CD8-positive, alpha-beta T cell (primary cell): ENCODE measurements at places on chromosomes 2 and 18.

DNA sequence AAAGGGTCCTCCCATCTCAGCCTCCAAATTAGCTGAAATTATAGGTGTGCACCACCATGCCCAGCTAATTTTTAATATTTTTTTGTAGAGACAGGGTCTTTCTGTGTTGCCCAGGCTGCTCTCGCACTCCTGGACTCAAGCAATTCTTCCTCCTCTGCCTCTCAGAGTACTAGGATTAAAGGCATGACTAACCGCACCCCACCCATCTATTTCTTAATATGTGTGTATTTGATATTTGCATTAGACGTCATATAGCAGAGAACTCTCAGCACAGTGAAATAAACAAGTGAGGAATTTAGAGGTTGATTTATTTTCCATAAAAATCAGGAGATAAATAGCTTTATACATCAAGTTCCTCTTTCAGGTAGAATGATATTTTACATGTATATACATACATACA is 213.5 kb downstream of the FSIP2 start:
- no peak for DNase-seq

DNA sequence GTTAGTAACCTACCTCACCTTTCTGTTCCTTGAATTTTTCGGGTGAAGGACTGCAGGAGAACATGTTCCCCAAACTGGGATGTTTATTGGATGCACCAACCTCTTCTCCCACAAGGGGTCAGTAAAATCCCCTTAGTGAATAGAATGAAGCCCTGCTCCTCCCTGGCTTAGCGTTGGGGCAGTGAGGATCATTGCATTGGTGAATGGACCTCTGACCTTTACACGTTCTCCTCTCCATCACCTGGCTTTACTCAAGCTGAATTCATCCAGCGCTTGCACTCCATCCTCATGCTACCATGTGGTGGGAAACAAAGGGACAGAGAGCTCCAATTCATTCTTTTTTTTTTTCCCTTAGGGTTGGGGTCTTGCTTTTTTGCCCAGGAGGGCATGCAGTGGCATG is 157.2 kb downstream of the MIB1 start:
- peak; percentile 38 for DNase-seq

- DNase-seq, result no peak
These were observed 16.3 kb upstream of the BOK start for GRCh38 chr2:241542278-241542605.

DNA sequence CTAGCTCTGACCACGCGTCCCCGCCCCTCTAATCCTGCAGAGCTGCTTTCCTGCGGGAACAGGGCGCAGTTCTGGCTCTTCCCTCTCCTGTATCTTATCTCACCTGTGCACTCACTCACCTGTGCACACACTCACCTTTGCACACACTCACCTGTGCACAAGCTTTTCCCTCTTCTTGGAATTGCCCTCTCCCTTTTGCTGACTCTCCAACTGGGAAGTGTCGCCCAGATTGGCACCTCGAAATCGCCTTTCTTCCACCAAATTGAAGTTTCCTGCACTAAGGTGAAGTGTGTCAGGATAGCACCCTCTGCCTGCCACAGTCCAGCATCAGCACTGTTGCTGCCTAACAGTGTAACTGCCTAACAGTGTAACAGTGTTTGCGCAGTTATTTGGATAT is 566 bp upstream of the CMPK2 start:
- DNase-seq, result peak; percentile 48

- DNase-seq, result no peak
These were observed 39.7 kb downstream of the PID1 start for GRCh38 chr2:229231328-229231868.

DNA sequence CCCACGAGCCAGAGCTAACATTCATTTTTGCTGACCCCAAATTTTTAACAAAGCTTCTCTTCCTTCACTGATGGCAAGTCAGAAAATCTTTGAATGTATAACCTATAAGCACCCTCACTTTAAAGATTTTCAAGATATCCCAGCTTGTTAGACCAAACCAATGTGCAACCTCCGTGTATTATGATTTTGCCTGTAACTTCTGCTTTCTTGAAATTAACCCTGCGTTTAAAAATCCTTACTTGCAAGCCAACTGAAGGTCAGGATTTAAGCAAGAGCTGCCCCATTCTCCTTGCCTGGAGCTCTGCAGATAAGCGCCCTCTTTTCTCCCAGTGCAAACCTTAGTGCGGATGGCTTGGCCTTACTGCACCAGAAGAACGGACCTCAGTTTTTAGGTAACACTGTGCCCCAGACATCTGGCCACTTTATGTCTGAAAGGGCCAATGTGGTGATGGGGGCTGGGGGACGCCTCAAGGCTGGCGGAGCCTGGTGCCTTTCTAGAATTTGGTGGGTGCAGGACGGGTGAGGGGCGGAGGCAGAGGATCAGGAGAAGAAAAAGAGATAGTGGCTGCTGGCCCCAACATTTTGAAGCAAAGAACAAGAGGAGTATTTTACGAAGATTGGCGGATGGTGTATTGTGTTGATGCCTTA is 805 bp upstream of the TNFRSF11A start:
- no peak for DNase-seq

- DNase-seq, result no peak
These were observed 3.4 kb downstream of the TMEM185B start for GRCh38 chr2:120219766-120220165.

- DNase-seq, result no peak
These were observed 543.6 kb upstream of the NRP2 start for GRCh38 chr2:205138735-205139134.

DNA sequence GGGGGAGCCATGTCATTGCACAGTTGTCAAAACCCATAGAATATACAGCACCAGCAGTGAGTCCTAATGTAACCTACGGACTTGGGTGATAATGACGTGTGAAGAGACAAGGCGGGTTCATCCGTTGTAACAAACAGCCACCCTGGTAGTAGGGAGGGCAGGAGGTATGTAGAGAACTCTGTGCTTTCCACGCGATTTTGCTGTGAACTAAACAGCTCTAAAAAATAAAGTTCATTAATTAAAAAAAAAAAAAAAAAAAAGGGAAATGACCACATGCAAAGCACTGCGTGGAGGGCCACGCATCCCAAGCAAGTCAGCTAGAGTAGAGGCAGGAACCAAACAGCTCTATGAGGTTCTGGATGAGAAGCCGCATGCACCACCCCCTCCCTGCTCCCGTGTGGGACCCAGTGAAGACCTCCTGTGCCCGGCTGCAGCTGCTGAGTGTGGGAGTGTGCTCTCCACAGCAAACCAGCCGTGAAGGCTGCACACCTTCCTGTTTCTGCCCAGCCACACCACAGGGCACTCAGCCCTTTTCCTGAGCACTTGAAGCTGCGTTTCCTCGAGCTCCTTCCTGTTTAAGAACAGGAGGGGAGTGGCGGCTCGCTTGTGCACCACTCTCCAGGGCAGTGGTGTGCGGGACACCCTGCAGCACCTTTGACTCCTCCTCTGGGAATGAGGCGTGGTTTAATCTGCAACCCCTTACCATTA is 65.6 kb downstream of the ODC1 start:
- peak; percentile 22 for DNase-seq

DNA sequence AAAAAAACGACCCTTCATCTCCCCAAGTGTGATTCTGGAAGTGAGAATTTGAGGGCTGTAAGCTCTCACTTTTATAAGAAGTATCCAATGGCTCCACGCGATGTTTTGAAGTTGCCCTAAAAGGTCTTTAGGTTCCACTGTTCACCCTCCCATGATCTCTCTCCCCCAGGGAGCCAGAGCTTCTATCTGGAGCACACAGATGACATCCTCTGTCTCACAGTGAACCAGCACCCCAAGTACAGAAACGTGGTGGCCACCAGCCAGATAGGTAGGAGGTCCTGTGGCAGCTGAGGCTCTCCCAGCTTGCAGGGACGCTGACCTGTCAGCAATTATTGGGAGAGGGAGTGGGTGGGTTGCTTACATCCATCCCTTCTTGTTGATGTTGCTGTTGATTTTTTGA is 97.8 kb downstream of the RTN4 start:
- no peak for DNase-seq

DNA sequence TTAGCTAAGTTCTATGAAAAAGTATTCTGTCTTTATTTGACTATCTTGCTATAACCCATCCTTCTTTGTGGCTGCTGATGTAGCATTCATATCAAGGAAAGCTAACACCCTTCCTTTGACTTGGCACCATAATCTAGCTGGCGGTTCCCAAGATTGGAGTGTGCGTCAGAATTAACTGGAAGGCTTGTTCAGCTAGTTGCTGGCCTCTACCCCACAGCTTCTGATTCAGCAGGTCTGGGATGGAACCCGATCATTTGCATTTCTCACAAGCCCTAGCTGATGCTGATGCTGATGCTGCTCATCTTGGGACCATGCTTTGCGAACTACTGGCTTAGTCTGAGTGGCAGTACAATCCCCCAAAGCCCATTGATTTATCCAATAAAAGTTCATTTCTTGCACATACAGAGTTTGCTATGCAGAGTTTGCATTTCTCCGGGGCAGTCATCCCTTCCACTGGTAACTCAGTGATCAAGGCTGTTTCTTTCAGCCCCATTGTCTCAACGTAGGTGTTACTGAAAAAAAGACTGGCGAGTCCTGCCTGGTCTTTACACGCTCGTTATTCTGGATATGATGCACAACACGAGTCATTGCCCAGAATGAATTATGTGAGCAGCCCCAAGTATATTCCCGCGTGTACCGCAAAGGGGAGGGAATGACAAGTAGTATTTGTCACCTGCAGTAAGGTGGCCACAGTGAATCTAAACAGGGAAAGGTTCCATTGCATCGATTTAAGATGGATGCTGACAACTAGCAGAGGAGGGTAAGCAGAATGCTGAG is 96.5 kb downstream of the ZNF532 start:
- no peak for DNase-seq

DNA sequence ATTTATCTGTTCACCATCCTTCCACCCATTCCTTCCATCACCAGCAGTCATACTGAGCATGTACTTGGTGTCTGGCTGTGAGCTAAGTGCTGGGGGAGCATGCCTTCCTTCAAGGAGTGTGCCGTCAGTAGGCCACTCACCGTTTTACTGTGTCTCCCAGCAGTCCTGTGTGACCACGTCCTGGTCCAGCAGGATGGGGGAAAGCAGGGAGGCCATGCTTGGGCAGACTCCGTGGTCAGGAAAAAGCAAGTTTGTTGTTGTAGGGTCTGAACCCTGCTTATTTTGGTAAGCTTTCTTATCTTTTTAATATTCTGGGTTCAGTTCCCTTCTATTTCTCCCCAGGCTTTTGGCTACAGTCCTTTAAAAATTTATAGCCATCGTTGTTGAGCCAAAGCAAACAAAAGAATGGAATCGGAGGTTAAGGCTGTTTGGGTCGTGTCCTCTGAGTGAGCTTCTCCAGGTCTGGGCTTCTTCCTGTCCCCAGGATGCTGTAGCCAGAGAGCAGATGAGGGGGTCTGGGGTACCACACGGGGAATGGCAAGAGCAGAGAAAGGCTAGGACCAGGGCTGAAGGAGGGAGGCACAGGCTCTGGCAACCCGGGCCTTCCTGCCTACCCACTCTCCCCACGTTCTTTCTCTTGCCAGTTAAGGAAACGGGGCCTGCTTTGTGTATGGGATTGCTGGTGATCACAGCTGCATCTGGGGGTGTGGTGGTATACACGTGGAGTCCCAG is 13.5 kb downstream of the SLC30A3 start:
- DNase-seq, result no peak

- DNase-seq, result no peak
These were observed 842.2 kb upstream of the VRK2 start for GRCh38 chr2:57204364-57204763.

GRCh38 chr2:231680285-231680991 is 27.9 kb upstream of the PTMA start:
- DNase-seq, result no peak

GRCh38 chr2:174670446-174670845 is 72.8 kb upstream of the WIPF1 start:
- no peak for DNase-seq

DNA sequence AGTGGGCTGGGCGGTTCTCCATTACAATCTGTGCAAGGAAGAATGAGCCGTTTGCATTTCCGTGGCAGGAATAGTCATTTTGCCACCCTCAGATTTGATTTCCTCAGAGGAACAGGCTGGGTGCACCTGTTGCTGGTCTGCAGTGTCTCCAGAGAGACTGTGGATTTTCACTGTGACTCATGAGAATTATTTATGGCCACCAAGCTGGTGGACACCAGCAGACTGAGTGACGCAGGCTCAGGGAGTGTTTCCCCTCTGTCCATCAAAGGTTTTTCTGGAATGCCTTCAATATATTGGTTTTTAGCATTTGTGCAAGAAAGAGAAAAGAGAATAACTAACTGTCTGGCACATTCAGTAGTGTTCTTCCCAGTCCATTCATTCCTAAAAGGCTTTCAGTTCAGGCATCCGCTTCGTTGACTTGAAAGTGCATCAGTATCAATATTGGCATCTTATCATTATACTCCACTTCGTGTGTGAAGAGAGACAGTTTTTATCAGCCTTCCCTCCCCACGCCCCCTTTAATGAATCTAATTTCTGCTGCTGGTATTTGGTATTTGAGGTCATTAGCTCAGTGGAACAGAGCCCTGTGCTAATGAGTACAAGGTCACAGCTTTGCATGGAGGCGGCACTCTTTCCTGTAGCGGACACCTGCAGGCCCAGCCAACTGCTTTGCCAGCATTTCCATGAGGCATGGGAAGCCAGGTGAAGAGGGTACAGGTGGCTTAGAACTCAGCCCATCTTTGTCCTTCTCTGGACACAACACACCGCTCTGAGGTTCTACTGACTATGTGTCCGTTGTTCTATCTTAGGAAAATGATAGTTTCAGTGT is 39.9 kb downstream of the PRKCE start:
- no peak for DNase-seq

DNA sequence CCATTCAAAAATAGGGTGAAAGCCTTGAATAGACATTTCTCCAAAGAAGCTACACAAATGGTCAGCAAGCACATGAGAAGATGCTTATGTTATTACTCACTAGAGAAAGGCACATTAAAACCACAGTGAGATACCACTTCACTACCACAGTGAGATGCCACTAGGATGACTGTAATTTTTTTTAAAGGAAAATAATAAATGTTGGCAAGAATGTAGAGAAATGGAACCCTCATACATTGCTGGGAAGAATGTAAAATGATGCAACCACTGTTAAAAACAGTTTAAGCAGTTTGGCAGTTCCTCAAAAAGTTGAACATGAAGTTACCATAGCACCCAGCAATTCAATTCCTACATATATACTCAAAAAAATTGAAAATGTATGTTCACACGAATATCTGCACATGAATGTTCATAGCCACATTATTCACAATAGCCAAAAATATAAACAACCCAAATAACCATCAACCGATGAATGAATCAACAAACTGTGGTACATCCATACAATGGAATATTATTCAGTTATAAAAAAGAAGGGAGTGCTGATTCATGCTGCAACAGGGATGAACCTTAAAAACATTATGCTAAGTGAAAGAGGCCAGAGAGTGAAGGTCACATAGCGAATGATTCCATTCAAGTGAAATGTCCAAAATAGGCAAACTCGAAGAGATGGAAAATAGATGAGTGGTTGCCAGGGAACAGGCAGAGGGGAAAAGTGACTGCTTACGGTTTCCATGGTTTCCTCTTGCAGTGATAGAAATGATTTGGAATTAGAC is 156.2 kb upstream of the NDUFV2 start:
- no peak for DNase-seq
